ENCODE measurements at places on chromosomes 7 and 10.

DNA sequence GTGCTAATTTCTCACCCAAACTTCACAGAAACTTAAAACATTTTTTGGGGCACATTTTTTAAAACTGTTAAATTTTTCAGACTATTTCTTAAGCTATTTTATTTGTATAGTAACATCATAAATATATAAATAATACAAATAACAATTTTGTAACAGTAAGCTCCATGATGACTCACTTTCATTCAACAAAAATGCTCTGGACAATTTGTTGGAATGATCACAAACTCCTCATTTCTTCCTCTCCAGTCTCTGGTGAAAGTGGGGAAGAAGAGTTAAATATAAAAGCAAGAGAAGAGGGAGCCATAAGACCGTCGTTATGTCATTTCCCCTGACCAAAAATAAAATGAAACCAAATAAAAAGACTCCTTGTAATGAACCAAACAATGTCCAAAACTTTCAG, 162.4 kb downstream of the AGMO start:
- no peak for DNase-seq

DNA sequence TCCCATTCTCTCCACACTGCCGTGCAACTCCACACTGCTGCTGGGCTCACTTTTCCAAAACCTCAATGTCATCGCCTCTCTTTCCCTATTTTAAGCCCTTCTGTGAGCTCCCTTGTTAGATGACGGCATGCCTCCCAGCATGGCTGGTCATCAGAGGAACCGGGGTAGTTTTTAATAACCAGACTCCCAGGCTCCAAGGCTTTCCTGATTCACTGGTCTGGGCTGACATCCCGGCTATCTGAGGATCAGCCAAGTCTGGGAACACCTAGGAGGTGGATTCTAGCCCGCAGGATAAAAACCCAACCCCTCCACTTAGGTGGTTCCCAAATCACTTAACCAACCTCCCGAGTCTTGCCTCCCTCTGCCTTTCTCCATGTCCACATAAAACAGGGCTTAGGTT, 295.4 kb upstream of the FZD8 start:
- no peak for DNase-seq

- DNase-seq: no peak
Measured at GRCh38 chr7:158957510-158957906, 101.2 kb downstream of the DYNC2I1 start.

DNA sequence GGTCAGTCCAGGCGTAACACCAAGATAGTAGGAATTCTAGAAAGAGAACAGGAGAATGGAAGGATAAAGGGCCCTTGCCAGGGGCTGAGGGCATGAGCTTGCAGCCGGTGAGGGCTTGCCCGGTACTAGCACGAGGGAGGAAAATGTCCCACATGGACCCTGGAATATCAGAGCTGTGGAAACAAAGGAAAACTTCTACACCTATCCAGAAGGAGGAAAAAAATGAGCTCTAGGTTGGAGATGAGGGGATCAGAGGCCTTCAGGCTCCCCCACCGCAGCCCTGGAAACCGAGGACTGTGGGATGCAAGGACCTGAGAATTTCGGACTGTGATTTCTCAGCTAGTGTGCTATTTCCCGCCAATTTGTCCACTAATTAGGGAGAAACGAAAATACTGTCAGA, 22.1 kb downstream of the RAMP3 start:
- DNase-seq: no peak

DNA sequence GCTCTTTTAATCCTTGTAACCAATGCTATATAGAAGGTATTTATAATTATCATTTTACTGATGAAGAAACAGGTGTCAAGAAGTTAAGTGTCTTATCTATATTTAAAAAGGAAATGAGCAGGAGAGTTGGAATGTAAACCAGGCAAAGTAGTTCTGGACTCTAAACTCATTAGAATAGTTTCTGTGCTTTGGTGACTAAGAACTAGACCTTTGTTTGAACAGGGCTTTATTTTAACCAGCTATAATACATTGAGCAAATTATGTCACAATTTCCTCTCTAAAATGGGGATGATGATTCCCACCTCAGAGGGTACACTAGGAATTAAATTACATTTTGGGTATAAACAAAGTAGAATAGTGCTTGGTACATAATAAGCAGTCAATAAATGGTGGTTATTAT, 236.0 kb downstream of the MAGI2 start:
- DNase-seq: no peak

DNA sequence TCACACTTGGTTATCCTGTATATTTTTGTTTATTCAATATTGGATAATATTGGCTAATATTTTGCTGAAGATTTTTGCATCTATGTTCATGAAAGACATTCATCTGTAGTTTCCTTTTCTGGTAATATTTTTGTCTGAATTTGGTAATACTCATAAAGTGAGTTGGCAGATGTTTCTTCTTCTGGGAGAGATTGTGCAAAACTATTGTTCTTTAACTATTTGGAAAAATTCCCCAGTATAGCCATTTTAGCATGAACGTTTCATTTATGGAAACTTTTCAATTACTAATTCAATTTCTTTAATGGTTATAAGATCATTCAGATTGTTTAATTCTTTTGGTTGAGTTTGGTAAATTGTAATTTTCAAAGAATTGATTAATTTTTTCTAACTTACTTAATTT, 560.8 kb upstream of the FZD8 start:
- DNase-seq: no peak

- DNase-seq: no peak
Measured at GRCh38 chr10:22630234-22631174, 83.9 kb downstream of the PIP4K2A start.

DNA sequence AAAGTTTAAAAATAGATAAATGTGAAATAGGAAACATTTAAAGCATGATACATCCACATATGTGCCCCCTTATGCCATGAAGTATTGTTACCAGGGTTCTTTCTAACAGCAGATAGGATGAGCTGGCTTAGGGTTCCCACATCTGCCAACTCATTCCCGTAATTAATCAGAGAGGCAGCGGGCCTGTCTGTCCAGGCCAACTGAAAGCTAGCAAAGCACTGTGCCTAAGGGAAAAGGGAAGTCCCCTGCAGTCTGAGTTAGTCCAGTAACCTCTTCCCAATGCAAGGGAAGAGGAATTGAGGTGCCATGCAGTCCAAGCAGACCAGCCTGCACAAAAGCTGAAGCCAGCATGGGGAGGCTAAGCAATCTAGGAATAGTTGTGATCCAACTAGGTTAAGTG, 18.3 kb upstream of the ZC3HAV1L start:
- DNase-seq: no peak

- DNase-seq: no peak
Measured at GRCh38 chr7:155198196-155198892, 99.3 kb upstream of the INSIG1 start.

GRCh38 chr10:43176271-43176670, 38.0 kb downstream of the CSGALNACT2 start:
- DNase-seq: no peak

DNA sequence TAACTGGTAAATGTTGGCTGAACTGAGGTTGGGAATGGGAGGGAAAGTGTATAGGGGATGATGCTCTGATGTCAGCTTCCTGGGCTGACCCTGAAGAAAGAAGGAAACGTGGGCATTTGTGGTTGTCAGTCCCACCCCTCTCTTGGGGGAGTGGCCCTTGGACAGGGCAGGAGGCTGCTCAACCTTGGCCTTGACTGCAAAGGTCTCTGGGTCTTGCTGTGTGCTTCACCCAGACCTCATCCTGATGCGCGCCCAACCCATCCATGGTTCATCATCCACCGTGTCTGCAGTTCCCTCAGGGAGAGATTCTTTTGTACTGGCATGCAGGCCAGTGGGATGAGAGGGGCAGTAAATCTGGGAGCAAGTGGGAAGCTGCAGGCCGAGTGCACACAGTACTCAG, 4.7 kb upstream of the ZYX start:
- DNase-seq: no peak

- no peak for DNase-seq
Measured at GRCh38 chr10:69425041-69425440, 8.3 kb upstream of the TACR2 start.

DNA sequence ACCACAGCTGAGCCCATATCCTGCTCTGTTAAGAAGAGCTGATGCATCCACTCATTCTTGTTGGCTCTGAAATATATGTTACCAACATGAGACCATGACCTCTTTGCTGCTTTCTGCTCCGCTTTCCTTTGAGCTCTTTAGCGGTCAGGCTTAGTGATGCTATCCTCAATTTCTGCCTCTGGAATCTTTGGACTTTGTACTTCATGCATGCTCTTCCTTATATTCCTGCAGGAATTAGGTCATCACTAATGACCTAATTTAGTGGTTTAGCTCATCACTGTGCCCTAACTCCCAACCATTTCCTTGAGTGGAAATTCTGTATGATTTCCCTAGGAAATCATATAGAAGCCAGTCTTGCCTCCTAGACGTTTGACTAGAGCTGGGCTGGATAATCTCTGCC, 119.5 kb downstream of the AOAH start:
- no peak for DNase-seq

- DNase-seq: no peak
Measured at GRCh38 chr10:102629661-102630614, 14.3 kb upstream of the TRIM8 start.

- no peak for DNase-seq
Measured at GRCh38 chr7:52257890-52258289, 777.5 kb upstream of the POM121L12 start.

GRCh38 chr10:28674782-28675181, 2.5 kb upstream of the BAMBI start:
- DNase-seq: no peak

DNA sequence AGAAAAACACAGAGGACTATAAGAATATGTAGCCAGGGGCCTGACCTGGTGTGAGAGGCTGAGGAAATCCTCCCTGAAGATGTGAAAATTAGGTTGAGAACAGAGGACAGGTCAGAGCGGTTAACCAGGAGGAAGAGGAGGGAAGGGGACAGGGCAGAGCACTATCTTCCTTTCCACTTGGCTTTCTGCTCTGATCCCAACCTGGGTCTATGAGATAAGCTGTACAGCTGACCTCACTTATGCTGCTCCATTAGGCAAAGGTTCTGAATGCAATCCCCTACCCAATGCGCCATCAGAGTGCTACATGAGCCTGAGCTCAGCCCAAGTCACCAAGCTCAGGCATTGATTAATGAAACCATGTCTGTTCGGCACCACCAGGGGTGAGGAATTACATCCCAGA, 10.5 kb downstream of the LIPA start:
- no peak for DNase-seq

DNA sequence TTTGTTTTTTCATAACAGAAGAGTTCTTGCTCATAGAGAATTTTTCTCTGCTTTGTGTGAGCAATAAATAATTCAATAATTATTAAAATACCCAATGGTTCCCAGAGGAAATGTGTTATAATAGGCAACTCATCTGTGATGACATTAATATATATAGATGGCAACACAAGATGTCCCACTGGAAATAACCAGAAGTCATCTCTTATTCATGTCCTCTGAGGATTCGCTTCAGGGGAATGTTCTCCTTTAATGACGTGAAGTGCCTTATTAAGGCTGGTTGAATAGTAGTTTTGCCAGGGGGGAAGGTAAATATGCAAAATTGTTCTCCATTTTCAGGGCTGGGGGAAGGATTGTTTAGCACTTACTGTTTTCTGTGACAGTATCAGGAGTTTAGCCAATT, 3.1 kb downstream of the SLC39A12 start:
- DNase-seq: no peak

DNA sequence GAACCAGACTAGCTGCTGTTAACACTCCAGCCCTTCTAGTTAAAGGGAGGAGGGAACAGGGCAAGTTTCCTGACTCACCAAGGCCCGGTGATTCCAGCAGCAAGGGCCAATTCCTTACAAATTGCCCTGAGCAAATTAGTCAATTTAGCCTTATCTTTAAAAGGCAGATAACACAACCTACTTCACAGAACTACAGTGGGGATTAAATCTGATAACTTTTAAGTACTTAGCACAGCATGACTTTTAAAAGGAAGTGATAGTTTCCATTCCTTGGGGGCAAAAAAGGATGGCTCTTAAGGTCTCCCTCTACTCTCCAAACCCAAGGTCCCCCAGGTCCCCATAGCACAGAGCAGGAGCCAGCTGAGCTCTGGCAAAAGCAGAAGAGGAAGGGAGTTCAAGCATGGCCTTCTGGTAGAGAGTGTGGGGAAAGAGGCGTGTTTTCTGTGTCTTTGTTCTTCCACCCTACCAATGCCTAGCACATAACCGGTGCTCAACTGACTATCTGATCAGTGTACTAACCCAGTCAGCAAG, 4.0 kb downstream of the CDCA7L start:
- no peak for DNase-seq

DNA sequence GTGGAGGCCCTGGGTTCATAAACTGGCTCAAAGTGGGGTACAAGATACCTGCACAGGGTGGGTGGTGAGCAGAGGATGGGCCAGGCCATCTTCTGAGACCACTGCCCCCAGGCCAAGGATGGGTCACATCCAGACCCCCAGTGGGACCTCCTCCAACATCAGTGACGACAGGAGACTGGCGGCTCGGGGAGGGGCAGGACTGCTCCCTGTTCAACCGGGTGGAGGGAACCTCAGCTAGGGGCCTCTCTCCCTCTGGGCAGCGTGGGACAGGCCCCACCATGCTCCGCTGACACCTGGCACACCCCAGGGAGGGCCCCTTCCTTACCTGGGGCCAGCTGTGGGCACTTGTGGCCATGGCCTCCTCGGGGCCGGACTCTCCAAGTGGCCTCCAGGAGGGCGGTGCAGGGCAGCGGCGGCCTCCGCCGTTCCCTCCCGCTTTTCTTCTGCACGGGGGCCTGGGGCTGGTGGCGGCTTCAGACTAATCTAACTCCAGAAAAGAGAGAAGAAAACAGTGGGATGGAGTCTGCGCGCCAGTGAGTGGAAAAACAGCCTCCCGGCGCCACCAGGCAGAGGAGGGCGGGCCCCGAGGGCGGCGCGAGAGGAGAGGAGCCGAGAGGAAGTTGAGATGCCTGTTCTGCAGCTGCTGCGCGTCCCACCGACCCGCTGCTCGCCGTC, at the start of gene CALHM2:
CALHM2 (minus strand) TSS at position 540 of the 675 bp plus-strand sequence. CDS start 2,429 bp downstream, outside the sequence.
- DNase-seq: peak; percentile 49

DNA sequence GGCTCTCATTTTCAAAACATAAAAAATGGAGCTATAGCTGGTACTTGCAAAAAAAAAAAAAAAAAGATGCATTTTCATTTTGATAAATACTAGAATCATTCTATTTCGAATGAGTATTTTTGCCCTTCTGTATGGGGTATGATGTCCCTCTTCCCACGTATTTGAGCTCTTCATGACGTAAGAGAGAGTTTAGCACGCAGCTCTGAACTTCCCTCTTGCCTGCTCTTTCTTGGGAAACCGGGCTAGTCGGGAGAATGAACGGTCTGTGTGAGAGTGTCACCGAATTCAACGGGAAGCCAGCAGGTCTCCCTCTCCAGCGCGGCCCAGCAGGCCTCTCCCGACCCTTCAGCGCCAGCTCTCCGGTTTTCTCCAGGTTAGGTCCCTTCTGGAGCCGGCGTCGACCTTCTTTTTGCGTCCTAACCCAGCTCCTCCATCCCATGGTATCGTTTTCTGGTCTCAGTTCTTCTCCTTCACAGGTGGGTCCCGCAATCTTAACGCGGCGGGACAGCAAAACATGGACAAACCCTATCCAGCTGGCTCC, 159.2 kb upstream of the PITRM1 start:
- DNase-seq: no peak

GRCh38 chr10:62900829-62901571, 84.8 kb upstream of the EGR2 start:
- no peak for DNase-seq

- DNase-seq: no peak
Measured at GRCh38 chr10:12186323-12186722, 9.4 kb downstream of the NUDT5 start.

All from activated CD8-positive, alpha-beta memory T cell treated with anti-CD3 and anti-CD28 coated beads for 1 hour (primary cell).